ENCODE measurements at places on chromosomes 6 and 20.

DNA sequence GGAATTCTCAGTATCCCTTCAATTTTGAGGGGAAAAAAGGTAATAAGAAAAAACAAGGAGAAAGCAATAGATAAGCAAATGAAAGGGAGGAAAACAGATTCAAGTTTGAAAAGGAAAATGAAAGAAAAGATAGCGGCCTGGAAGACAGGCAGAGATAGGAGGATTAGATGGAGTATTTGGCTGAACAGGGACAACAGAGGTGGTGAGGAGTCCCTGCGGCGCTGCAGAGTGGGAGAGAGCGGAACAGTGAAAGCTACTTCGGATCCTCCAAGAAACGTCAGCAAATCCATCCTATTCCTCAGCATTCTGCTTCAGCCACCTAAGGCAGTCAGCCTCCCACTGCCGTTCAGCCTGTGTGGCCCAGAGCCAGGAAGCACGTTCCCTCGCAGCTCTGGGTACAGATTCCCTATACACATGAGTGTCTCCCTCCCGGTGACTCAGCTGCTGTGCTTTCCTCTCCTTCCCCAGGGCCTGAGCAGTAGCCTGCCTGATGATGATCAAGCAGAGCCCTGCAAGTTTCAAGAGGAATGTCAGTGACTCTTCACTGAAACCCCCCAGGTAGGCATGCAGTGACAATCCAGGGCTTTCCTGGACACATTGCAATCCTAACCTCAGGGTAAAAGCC, 43.4 kb upstream of the CDYL start:
- DNase-seq = peak; percentile 79

- DNase-seq = no peak
Measured at GRCh38 chr6:110809792-110810191, 5.5 kb downstream of the CDK19 start.

DNA sequence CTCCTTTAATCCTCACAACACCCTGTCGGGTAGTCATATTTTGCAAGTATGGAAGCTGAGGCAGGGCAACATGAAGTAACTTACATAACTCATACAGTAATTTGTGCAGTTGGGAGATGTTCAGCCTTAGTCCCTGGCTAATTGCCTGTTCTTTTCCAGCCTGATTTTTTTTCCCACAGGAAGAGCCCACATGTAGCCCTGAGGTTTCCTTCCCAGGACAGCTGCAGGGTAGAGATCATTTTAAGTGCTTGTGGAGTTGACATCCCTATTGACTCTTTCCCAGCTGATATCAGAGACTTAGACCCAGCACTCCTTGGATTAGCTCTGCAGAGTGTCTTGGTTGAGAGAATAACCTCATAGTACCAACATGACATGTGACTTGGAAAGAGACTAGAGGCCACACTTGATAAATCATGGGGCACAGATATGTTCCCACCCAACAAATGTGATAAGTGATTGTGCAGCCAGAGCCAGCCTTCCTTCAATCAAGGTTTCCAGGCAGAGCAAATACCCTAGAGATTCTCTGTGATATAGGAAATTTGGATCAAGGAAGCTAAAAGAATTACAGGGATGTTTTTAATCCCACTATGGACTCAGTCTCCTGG, 5.0 kb upstream of the BTN2A1 start:
- no peak for DNase-seq

DNA sequence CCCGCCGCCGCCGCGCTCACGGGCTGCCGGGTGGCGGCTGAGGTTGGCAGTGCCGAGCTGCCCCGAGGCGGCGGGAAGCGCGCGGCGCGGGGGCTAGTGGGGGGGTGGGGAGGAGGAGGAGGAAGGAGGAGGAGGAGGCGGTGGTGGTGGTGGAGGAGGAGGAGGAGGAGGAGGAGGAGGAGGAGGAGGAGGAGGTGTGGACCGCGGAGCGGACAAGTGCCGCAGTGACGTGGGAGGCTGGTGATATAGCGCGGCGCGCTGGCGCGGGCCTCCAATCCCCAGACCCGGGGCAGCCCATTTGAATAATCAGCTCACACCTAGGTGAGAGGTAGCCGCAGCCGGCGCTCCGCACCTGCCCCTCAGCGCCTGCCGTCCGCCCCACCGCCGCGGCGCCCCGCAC, at the start of gene FOXA2:
FOXA2 (minus strand) TSS at position 51 of the 400 bp plus-strand sequence. CDS start 294 bp downstream, outside the sequence.
- no peak for DNase-seq

GRCh38 chr20:45772693-45773092, 19.0 kb downstream of the WFDC3 start:
- no peak for DNase-seq
